A549 treated with CpdA at 1 μM for 4 hours (cell line): ENCODE measurements at places on chromosomes 4 and X. TPM values are rescaled to one million over a fixed set of nuclear protein-coding genes. Genes with fewer than 3 reads are reported as not detected.

Gene TRIM2
- total RNA-seq: 0.37 to 0.90 TPM (median 0.63 TPM) in 5 replicates

Gene NLGN4X
- not detected in 5 replicates for total RNA-seq

Gene GC
- total RNA-seq: 0.39 TPM in 1 of 5 replicates, not detected in the others

Gene WNK3
- total RNA-seq: 0.01 TPM in 4 of 5 replicates, not detected in the other

Gene BMX
- total RNA-seq: not detected in 5 replicates

Gene AGTR2
- total RNA-seq: not detected in 5 replicates

Gene C4orf36
- total RNA-seq: 0.45 to 1.2 TPM (median 1.0 TPM) in 5 replicates

Gene CLDN22
- not detected in 5 replicates for total RNA-seq

Gene RPA4
- total RNA-seq: 0.15 to 0.36 TPM (median 0.19 TPM) in 5 replicates

Gene MAOB
- total RNA-seq: 0.07 to 0.27 TPM (median 0.15 TPM) in 5 replicates

Gene ASMT
- total RNA-seq: 0.16 to 0.74 TPM (median 0.18 TPM) in 3 of 5 replicates, not detected in the others

Gene KIAA1210
- total RNA-seq: not detected in 5 replicates

Gene ASB11
- total RNA-seq: 0.03 TPM in 1 of 5 replicates, not detected in the others
